ENCODE measurements at places on chromosomes 4 and X.

DNA sequence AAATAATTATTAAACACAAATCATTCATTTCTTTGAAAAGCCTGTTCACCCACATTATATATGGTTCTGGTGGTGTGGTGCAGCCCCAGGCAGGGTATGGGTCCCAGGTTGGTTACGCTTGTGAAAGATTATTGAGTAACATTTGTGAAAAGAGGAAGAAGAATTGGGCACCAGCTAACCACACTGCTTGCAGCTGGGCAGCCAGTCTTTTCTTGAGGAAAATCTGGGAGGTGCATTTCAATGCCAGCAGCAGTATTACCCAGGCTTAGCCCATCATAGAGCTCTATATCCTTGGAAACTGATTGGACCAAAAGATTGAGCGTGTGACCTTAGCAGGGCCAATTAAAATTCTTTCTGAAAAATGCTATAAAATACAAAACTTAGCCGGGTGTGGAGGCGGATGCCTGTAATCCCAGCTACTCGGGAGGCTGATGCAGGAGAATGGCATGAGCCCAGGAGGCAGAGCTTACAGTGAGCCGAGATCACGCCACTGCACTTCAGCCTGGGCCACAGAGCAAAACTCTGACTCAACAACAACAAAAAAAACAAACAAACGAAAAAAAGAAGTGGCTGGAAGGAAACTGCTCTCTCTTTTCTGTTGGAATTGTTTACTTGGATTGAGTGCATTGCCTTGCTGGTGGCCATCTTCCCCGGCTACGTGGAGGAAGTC lies 9.7 kb upstream of the PLAC8 start:
- DNase-seq, result no peak
- no peaks in the 10 kb centered on the region for H3K4me1 ChIP-seq
- H3K27ac ChIP-seq, result no peak overlapping the region
- H3K27me3 ChIP-seq, result no peaks in the 10 kb centered on the region

DNA sequence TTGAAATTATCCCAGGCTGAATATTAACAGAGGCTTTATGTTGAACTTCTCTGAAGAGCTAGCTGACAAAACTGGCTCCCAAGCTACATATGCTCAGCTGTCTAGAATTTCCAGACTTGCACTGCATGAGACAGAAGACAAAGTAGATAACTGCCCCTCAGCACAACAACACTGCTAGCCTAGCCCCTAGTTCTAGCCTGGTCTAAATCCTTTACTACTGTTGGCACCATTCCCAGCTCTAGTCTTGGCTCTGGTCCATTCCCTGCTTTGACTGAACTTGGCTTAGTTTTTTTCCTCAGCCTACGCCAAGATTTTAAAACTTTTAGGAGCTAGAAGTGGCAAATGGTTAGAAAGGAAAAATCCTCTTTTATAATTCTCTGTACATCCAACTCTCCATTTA lies 7.6 kb upstream of the OPHN1 start:
- no peak overlapping the region for H3K27ac ChIP-seq
- no peaks in the 10 kb centered on the region for H3K27me3 ChIP-seq
- no peak for DNase-seq
- no peak overlapping the region for H3K4me3 ChIP-seq

DNA sequence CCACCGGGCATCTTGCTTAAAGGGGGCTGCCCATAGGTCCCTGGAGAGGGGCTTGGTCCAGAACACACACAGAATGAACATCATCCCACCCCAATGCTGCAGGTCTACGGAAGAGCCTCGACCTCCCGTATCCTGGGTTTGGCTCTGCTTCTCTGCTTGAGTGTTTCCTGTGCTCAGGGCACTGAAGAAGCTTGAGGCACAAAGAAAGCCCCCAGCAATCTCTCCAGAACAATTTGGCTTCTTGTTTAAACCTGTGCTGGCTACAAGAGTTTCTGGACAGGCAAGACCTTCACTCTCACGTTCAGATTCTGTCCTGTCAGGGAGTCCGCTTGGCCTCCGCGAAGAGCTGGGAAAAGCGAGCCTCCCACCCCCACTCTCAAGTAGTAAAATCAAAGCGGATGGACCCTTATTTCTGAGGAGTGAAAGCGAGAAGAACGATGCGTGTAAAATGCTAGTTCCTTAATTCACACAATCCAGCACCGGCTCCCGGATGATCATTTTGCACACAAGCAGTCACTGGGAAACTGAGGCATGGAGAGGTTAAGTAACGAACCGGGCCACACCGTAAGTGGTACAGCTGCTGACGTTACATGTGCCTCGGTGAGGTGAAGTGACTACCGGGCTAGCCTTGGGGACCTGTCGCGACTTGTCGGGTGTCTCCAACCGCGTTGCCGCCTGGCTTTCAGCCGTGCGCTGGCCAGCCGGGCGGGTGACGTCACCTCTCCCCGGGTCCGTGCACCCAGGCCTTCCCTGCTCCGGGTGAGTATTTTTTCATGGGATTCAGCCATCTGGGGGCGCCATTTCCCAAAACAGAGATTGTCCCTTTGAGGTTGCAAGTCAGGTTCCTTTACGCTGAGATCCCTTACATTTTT lies 3.1 kb upstream of the SFRP2 start:
- H3K4me1 ChIP-seq, result peaks cover 37% of the 10 kb centered on the region
- peak overlapping the region; percentile 84 for H3K4me3 ChIP-seq

GRCh38 chr4:181083757-181084361 lies 1159.3 kb upstream of the TENM3 start:
- H3K27me3 ChIP-seq, result no peaks in the 10 kb centered on the region
- H3K4me1 ChIP-seq, result no peaks in the 10 kb centered on the region
- no peaks in the 10 kb centered on the region for H3K36me3 ChIP-seq
- no peak overlapping the region for H3K4me3 ChIP-seq
- DNase-seq, result no peak

DNA sequence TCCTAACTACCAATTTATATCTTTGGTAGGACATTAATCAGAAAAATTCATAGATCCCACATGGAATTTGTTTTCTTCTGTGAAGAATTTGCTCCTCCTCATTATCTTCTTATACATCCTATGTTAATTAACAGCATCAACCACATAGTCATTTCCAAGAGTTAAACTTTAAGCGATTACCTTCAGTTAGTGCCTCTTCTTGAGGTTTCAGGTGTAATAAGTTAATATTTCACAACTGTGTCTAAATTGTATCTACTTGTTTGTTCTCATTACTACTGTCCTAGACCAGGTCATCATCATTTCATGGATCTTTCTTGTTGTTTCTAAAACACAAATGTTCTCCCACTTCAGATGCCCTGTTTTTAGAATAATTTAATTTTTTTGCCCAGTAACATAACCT lies 457.9 kb downstream of the FAT4 start:
- no peaks in the 10 kb centered on the region for H3K4me1 ChIP-seq
- H3K27me3 ChIP-seq, result no peaks in the 10 kb centered on the region
- H3K36me3 ChIP-seq, result peaks cover 31% of the 10 kb centered on the region
- no peak overlapping the region for H3K27ac ChIP-seq

DNA sequence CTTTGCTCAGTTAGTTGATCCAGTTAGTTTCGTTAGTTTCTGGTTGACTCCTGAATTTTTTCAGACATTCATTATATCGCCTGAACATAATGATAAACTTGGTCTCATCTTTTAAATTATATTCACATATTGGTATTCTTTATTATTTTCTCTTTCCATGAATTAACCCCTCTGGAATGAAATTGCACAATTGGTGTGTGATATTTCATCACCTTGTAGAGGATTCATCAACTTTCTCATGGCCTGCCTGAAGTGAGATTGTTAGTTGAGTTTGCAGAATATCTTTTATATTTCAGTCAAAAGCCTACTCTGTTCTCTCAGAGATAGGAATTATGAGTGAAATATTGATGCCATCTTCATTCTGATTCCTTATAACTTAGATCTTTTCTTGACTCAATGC lies 1160.6 kb upstream of the AGA start:
- H3K27ac ChIP-seq, result no peak overlapping the region
- no peak for DNase-seq
- no peak overlapping the region for H3K4me3 ChIP-seq
- H3K4me1 ChIP-seq, result no peaks in the 10 kb centered on the region

- DNase-seq, result no peak
- no peaks in the 10 kb centered on the region for H3K4me1 ChIP-seq
- no peaks in the 10 kb centered on the region for H3K36me3 ChIP-seq
- no peak overlapping the region for H3K27ac ChIP-seq
- no peaks in the 10 kb centered on the region for H3K27me3 ChIP-seq
Observed at GRCh38 chr4:145352438-145353145, 129.1 kb upstream of the SMAD1 start.

Data from WTC11 (cell line).